A549 treated with ZK216348 at 1 μM for 4 hours (cell line): ENCODE measurements at places on chromosomes 1 and 21. TPM values are rescaled to one million over a fixed set of nuclear protein-coding genes. Genes with fewer than 3 reads are reported as not detected.

The LCK gene
- not detected in 5 replicates for total RNA-seq

The LDLRAD2 gene
- total RNA-seq = 0.05 to 0.06 TPM in 2 of 5 replicates, not detected in the others

The KCNT2 gene
- 0.08 to 0.10 TPM in 2 of 5 replicates, not detected in the others for total RNA-seq

The TRPM2 gene
- total RNA-seq = 4.8 to 9.0 TPM (median 8.0 TPM) in 5 replicates

The PPFIA4 gene
- 0.38 to 1.4 TPM (median 0.64 TPM) in 5 replicates for total RNA-seq

The UBQLN4 gene
- total RNA-seq = 35.1 to 45.0 TPM (median 43.9 TPM) in 5 replicates
